ENCODE measurements at places on chromosomes 2 and 18. TPM values are rescaled to one million over a fixed set of nuclear protein-coding genes. Genes with fewer than 3 reads are reported as not detected.

DLGAP1 gene
- polyA plus RNA-seq: 4.4 TPM

RASGRP3 gene
- polyA plus RNA-seq: 8.2 TPM

GALNT13 gene
- polyA plus RNA-seq: 4.7 TPM

ING5 gene
- 55.3 TPM for polyA plus RNA-seq

PIEZO2 gene
- 2.1 TPM for polyA plus RNA-seq

REG3A gene
- 2.2 TPM for polyA plus RNA-seq

HOXD9 gene
- polyA plus RNA-seq: 2.5 TPM

PPP1R1C gene
- polyA plus RNA-seq: 2.4 TPM

INPP5D gene
- 5.9 TPM for polyA plus RNA-seq

DQX1 gene
- 0.32 TPM for polyA plus RNA-seq

All from adrenal gland (tissue), 19 donors.